ENCODE measurements at places on chromosomes 13 and 19.

DNA sequence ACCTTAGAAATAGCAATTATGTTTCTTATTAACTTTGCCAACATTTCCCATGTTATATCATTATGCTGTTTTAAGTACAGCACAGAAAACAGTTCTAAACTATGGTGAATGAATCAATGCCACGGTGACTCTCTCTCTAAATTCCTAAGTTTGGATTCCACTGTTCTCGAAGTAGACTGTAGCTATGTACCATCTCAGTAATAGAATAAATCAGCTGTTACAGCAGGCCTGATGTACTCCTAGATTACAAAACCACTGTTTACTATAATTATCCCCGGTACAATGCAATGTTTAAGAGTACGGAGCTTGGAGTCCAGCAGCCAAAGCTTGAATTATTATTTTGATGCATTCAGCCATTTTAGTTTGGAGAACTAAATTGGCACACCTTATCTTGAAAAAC lies 476.3 kb upstream of the SLITRK1 start:
- no peak for DNase-seq

DNA sequence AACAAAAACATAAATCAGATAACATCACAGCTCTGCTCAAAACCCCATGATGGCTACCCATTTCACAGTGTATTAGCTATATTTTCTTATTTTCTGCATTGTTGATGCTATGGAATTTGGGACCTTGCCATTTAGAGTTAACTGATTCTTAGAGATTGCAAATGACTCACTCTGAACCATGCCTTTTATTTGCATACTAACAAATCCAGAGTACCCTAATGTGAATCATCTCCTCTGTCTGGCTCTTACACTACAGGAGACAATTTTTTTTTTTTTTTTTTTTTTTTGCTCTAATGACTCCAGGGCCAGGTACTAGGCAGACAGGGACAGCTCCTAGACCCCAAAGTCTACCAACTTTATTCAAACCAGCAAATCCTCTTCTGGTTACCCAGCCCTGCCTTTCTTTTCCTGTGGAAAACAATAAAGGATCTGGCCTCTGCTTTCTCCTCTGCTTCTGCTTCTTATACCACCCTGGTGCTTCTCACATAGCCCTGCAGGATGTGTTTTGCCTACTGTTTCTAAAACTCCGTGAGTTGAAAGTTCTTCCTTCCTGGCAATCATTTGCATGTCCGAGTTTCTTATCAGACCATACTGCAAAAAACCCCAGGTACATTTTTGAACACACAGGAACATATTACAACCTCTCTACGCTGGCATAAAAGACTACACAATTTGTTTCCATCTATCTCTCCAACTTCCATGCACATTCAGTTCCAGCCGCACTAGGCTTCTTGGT lies 10.6 kb upstream of the ZNF460 start:
- DNase-seq: no peak

DNA sequence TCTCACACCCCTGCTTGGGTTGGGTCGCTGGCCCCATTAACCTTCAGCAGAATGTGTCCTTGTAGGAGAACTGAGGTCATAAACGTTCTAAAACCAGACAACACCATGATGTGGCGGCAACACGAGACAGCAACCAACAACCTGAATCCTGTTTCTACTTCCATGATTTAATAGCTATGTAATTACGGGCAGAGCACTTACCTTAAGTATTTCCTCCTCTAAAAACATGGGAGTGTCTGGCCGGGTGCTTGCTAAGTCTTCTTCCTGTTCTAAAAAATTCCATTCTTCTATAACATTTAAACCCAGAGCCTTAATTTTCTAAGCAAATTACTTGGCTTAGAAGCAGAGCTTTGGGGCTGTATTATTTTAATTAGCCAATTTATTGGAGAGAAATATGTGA lies 33.5 kb upstream of the IRS2 start:
- DNase-seq: no peak

GRCh38 chr19:33171916-33172359 lies 22.2 kb upstream of the LRP3 start:
- DNase-seq: no peak

Data from Right ventricle myocardium inferior (tissue), 1 donor.